ENCODE measurements at places on chromosomes 16 and 17.

DNA sequence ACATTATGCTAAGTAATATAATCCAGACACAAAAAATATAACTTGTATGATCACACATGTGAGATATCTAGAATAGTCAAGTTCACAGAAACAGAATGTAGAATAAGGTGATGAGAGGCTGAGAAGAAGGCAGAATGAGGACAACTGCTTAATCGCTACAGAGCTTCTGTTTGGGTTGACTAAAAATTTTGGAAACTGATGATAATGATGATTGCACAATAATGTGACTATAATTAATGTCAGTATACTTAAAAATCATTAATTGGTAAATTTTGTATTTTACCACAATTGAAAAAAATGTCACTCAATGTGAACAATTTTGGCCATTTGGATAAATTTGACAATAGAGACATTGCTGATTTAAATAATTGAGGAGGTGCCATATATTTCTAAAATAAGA, 1374.4 kb upstream of the CDH8 start:
- DNase-seq = no peak

DNA sequence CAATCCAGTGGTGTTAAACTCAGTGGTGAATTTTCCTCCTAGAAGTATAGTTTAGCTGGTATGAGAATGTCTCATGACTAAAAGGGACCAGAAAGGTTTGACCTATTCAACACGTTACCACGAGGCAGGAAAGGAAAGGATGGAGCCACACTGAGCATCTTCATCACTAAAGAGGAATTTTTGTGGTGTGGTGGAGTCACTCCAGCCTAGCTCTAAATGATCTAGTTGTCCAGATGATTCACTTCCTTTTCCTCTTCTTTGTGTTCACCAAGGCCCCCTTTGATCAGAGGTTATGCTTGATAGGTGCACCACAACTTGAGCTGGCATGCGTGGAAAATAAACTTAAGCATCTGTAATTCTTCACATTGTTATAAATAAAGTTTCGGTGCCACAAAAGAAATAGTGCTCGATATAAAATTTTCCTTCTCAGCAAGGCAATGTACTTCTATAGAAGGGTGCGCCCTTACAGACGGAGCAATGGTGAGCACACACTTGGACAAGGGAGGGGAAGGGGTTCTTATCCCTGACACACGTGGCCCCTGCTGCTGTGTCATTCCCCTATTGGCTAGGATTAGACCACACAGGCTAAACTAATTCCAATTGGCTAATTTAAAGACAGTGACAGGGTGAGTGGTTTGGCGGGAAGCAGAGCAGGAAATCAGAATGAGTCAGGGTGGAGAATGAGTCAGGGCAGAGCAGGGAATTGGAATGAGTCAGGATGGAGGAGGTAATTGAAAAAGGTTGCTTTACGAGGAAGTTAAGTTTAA, 254.6 kb downstream of the HS3ST3A1 start:
- no peak for DNase-seq

GRCh38 chr16:66695935-66696668, 441 bp downstream of the CMTM4 start:
- DNase-seq = no peak

- DNase-seq = no peak
These were observed 12.1 kb downstream of the NDUFAF8 start for GRCh38 chr17:81251094-81251708.

GRCh38 chr16:81831722-81832126, 52.6 kb downstream of the PLCG2 start:
- DNase-seq = no peak

GRCh38 chr16:19105131-19105530, 8.6 kb upstream of the ITPRIPL2 start:
- no peak for DNase-seq

- no peak for DNase-seq
These were observed 25.3 kb downstream of the CMIP start for GRCh38 chr16:81469710-81470535.

- no peak for DNase-seq
These were observed 1.6 kb downstream of the SEZ6 start for GRCh38 chr17:29004081-29004692.

DNA sequence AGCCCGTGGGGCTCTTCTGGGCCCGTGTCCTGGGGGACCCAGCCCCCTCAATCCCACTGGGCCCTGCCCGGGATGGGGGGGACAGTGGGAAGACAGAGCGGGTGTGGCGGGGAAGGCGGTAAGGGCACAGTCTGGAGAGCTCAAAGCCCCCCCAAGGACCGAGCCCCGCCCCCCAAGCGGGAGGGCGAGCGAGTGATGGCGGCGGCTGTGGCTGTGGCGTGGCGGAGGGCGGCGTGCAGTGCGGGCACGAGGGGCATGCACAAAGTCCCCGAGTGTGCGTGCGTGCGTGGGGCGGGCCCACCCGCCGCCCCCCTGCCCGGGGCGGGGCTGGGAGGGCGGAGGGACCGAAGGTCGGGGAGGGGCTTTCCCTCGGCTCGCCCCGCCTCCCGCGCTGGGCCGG, 3.6 kb upstream of the WDR24 start:
- no peak for DNase-seq

DNA sequence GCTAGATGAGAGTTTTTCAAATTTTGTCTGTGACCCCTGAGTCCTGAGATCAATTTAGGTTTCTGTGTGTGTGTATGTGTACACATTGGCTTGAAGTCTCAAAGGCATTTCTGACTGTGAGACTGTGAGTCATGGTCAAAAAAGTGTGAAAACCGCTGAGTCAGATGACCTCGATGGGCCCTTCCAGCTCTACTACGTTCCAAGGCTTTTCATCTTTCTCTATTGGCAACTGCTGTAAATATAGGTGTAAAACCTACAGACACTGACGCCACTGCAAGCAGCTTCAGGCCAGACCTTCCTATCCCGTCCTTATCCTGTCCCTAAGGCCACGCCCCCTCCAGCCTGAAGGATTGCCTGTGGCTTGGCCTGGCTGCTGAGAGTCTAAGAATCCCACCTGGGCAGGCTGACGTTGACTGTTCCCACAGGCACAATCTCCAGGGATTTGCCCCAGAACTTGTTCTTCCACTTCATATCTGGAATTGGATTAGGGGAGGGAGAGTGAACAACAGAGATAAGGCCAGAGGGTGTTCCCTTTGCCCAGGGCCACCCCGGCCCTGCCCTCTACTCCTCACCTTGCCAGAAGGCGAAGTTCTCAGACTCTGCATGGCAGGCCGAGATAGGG, 11.3 kb downstream of the OSBPL7 start:
- DNase-seq = no peak

DNA sequence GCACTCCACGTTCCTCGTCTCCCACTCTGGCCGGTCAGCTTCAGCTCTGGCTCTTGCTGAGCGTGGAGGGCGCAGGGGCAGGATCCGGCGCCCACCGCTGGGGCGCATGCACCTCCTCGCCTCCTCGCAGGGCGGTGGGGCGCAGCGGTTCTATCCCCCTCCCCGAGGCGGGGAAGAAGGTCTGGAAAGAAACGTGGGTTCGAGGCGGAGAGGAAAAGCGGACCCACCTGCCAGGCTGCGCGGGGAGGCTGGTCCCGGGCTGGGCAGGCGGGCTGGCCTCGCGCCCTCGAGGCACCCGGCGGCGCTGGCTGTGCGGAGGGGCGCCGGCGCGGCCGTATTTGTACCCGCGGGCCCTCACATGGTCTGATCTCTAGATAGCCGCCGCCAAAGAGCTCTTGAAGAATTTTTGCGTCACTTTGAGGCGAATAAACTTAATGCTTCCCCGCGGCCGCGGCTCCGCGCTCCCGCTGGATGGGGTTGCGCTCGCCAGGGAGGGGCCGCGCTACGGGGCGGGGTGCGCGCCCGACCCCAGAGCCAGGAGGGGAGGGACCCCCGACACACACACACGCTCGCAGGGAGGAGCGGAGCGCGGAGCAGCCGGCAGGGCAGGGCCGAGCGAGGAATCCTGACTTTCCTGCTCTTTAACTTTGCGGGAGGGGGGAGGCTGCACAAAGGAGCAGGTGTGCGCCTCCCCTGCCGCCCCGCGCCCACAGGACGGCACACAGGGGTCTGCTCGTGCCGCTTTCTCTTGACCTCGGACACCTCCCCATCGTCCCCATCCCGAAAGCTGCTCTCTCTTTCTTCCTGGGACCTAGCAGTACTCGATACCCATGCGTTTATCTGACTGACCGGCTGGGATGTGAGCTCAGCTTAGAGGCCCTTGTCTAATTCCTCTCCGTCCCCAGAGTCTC, at the start of gene SLC6A4:
SLC6A4 (minus strand) TSS at position 312 of the 911 bp plus-strand sequence. CDS start 13,739 bp downstream, outside the sequence.
- no peak for DNase-seq

- no peak for DNase-seq
These were observed 5.4 kb upstream of the GJD3 start for GRCh38 chr17:40369923-40370322.

DNA sequence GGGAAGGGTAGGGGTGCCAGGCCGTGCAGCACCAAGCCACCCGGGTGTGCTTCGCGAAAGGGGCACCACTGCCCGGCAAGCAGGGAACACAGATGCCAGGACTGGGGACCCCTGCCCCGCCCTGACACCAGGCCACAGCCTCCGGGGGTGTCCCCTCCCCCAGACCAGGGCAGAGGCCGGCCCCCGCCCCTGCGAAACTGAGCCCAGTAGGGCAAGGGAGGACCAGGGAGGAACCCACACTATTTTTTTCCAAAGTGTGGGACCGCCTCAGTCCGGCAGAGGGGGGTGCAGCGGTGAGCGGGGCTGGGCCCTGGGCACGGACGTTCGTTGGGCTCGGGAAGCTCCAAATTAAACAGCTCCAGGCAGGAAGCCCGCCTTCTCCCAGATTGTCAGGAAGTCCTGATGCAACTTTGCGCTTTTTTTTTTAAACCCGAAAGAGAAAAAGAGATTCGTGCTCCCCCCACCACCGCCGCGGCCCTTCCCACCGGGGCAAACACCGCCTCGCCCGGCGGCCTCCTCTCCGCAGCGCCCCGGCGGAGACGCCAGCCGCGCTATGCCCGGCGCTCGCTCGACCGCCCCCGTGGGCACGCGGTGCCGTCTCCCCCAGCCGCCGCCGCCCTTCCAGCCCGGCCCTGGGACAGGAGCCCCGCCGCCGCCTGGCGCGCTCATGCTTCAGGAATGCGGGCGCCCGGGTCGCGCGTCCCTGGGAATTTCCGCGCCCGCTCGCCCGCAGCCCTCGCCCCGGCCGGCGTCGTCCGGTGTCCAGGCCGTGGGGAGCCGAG, 755 bp downstream of the PIEZO1 start:
- no peak for DNase-seq

GRCh38 chr16:82344157-82344556, 174.1 kb upstream of the MPHOSPH6 start:
- no peak for DNase-seq

- DNase-seq = no peak
These were observed 6.7 kb downstream of the HGS start for GRCh38 chr17:81690549-81690948.

GRCh38 chr17:2084036-2084765, 29.3 kb downstream of the HIC1 start:
- DNase-seq = no peak

GRCh38 chr16:81413245-81413990, 31.2 kb upstream of the CMIP start:
- no peak for DNase-seq

GRCh38 chr17:49388290-49388640, 26.2 kb upstream of the ZNF652 start:
- no peak for DNase-seq

DNA sequence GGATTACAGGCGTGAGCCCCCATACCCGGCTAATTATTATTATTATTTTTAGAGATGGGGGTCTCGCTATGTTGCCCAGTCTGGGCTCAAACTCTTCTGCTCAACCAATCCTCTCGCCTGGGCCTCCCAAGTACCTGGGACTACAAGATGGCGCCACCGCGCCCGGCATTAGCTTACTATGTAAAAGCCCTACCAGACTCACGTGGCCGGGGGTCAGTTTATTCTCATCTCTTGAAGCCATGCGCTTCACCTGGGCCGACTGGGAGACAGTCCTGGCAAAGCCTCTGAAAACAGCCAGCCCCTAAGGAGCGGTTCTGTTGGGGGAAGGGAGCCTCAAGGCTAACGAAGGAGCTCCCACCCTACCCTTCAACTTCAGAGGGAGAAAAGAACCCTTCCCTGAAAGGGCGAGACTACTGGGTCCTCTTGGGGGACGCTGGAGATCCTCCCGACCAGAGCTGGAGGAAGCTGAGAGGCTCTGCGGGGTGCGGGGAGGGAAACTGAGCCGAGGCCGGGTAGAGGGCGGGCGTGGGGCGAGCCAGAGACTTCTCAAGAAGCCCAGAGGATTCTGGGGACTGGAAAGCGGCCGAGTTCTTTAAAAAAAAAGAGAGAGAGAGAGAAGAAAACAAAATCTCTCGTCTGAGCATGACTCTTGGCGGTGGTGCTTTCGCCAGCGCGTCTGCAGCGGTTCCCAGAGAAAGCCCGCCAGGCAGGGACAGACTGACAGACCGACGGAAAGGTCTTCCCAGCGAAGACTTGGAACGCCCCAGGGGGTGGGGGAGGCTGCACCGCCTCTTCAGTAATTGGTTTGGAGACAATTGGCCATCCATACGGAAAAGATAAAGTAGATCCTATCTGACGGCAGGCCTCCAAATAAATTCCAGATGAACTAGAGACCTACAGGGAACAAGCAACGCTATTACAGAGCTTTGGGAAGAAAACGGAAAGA, 5.6 kb upstream of the TUBG2 start:
- DNase-seq = no peak

DNA sequence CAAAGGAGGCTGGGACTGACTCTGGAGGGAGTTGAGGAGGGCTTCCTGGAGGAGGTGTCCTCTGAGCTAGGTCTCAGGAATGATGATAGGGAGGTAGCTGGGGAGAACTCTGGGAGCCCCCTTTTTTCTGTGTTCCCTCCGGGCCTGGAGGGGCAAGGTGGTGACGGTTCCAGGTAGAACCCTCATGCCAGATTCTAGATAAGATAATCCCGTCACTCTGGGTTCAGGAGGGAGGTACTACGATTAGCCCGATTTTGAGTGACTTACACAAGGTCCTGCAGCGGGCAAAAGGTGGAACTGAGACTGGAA, 18.7 kb upstream of the ADGRG3 start:
- no peak for DNase-seq

DNA sequence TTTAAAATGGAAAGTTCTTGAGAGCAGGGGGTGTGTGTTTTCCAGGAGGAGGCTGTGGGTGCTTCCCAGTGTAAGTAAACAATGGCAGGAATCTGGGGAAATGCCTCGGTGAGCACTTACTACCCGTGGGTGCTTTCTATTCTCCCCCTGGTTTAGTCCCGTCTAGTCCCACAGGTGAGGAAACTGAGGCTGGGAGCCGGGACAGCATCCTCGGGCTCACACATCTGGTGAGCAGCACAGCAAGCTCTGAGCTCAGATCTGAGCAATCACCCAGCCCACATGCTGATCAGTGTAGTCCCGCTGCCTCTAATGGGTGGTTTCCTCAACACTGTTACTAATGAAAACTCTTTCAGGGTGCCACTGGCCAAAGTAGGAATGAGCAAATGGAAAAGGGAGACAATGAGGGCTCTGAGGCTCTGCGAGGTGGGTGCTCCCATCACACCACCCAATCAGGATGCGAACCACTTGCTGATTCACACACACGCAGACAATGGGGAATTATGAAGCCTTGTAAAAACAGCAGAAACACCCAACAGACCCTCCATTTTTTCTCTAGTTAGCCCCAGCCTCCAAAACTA, 202.6 kb downstream of the PARN start:
- DNase-seq = no peak

- DNase-seq = no peak
These were observed 36.5 kb downstream of the IRF8 start for GRCh38 chr16:85935391-85935973.
